ENCODE measurements at places on chromosomes 1 and 21. TPM values are rescaled to one million over a fixed set of nuclear protein-coding genes. Genes with fewer than 3 reads are reported as not detected.

CD84 gene
- total RNA-seq = 5.8 TPM

DNA sequence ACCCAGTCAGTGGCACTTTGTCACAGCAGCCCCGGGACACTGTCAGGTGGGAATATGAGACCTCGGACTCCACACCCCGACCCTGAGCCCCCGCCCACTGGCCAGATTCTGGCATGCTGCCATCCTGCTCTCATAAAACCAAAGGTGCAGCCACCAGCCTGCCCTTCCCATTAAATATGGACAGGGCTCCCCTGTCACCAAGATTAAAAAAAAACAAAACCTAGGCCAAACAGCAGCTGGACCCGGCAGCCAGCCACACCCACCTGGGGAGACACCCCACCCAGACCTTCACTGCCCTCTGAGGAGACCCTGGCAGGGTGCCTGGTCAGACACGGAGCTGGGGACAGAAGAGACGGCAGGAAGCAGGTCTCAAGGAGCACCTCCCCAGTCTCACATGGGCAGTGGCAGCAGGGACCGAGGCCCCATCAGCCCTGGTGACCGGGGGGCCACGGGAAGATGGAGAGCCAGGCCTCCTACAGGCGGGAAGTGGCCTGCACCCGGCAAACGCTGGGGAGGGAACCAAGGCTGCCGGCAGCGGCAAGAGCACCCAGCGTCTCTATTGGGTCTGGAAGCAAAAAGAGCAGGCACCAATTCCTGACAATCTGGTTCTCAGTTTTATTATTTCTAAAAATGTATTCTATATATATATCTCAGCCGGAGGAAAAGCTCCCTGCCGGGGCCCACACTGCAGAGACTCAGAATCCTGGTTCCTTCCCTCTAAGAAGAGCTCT, 61.9 kb downstream of the ACOT7 start:
- no peak overlapping the region for H3K4me3 ChIP-seq
- no peak for DNase-seq
- H3K27ac ChIP-seq = no peak overlapping the region

- no peak overlapping the region for H3K4me3 ChIP-seq
- H3K36me3 ChIP-seq = no peaks in the 10 kb centered on the region
- no peaks in the 10 kb centered on the region for H3K27me3 ChIP-seq
- no peak for DNase-seq
- no peaks in the 10 kb centered on the region for H3K4me1 ChIP-seq
- no peak overlapping the region for H3K27ac ChIP-seq
Measured at GRCh38 chr1:159091607-159092031, 15.1 kb upstream of the AIM2 start.

DNA sequence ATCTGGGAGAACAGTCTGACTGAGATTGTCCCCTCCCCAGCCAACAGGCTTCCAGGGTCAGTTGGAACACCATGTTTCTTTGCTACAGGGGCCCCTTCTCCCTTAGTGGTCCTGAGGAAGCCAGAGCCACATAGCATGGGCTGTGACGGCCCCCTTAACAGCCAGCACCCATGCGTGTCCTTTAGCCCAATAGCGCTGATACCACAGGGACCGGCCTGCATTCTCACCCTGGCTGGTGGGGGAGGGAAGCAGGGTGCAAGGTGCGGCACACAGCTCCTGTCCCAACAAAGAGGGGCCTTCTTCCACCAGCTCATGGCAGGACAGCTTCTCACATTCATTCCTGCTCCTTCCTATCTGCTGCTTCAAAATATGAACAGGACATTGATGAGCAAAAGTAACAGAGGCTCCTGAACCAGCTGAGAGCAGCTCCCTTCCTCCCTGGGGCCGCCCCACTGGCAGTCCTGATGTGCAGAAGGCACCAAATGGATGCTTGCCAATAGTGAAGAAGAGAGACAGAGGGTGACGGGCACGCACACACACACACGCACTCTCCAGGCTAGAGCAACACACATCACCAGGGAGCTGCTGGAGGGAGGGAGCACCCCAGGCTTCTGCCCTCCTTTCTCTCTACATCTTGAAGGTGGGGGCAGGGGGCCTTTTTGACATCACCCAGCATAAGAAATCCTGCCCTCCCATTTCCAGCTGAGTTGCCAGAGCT, 99.4 kb downstream of the CRYAA start:
- DNase-seq = no peak
- H3K27ac ChIP-seq = no peak overlapping the region
- no peak overlapping the region for H3K4me3 ChIP-seq
- no peaks in the 10 kb centered on the region for H3K36me3 ChIP-seq
- no peaks in the 10 kb centered on the region for H3K27me3 ChIP-seq

DNA sequence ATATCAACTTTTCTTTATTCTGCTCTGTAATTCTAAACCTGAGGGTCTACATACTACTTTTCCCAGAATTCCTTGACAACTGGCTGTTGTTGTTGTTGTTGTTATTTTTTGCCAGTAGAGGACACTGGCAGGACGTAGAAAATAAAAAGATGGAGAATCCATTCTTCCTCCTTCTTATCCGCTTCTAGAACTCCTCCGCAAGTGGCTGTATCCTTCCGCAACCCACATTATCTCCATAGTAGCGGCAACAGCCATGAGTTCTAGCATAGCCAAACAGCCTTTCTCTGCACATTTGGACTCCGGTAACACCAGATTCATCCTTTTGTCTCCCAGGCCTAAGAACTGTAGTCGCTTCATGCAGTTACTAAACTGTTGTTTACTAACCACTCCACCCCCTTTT, 91.1 kb upstream of the CACHD1 start:
- no peak overlapping the region for H3K4me3 ChIP-seq
- H3K36me3 ChIP-seq = no peaks in the 10 kb centered on the region
- H3K27me3 ChIP-seq = no peaks in the 10 kb centered on the region
- no peak for DNase-seq
- H3K27ac ChIP-seq = no peak overlapping the region
- no peaks in the 10 kb centered on the region for H3K4me1 ChIP-seq

DNA sequence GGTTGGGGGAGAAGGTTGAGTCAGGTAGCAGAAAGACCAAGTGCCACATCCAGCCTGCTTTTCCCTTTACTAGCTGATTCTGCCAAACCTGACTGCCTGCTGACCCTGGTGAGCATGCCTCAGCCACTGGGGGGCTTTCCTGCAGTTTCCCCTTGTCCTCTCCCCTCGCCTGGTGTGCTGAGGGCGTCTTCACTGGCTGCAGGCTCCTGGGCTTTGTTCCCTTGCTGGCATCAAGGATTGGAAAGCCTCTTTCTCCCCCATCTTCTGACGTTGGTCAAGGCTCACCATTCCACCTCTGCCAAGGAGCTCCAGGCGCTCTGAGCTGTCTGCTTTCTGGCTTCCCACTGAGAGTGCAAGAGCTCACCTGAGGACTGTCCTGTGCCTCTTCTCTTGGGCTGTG, 28.4 kb downstream of the MAN1C1 start:
- H3K27ac ChIP-seq = peak overlapping the region; percentile 52
- H3K4me1 ChIP-seq = peaks cover 68% of the 10 kb centered on the region
- DNase-seq = no peak
- H3K4me3 ChIP-seq = no peak overlapping the region
- no peaks in the 10 kb centered on the region for H3K27me3 ChIP-seq

Data from thyroid gland (tissue), 4 donors.